ENCODE measurements at places on chromosomes 5 and 9.

- DNase-seq: peak; percentile 26
Measured at GRCh38 chr9:72193478-72193881, 44.2 kb downstream of the GDA start.

- DNase-seq: peak; percentile 80
Measured at GRCh38 chr9:34143116-34143515, 16.6 kb upstream of the DCAF12 start.

- DNase-seq: no peak
Measured at GRCh38 chr9:89710697-89711096, 105.9 kb downstream of the GADD45G start.

- no peak for DNase-seq
Measured at GRCh38 chr5:177128551-177128981, 5.0 kb upstream of the NSD1 start.

DNA sequence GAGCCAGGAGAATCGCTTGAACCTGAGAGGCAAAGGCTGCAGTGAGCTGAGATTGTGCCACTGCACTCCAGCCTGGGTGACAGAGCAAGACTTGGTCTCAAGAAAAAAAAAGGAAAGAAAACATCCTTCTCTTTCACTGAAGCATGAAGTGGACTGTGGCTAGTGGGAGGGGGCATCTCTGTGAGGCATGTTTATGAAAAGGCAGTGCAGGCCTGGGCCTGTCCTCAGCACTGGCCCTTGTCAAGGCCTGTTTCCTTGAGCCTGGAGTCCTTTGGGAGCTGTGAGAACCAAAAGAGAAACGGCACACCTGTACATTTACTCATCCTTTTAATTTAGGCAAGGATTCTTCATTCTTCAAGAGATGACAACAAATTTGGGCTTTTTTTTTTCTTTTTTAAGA lies 18.3 kb upstream of the FUBP3 start:
- DNase-seq: peak; percentile 37

- no peak for DNase-seq
Measured at GRCh38 chr9:27749838-27750237, 176.6 kb upstream of the C9orf72 start.

GRCh38 chr5:149203921-149204441 lies 62.7 kb downstream of the ABLIM3 start:
- DNase-seq: no peak

DNA sequence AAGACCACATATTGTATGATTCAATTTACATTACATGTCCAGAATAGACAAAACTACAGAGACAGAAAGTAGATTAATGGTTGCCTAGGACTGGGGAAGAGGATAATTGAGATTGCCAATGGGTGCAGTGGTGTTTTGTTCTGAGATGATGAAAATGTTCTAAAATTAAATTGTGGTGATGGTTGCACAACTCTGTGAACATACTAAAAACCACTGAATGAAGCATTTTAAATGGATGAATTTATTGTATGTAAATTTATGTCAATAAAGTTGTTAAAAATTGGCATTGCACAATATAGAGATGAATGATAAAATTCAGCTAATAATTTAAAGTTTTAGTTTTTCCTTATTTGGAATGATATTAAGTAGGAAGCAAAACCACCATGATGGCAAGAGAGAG lies 109.5 kb upstream of the NR4A3 start:
- DNase-seq: no peak

DNA sequence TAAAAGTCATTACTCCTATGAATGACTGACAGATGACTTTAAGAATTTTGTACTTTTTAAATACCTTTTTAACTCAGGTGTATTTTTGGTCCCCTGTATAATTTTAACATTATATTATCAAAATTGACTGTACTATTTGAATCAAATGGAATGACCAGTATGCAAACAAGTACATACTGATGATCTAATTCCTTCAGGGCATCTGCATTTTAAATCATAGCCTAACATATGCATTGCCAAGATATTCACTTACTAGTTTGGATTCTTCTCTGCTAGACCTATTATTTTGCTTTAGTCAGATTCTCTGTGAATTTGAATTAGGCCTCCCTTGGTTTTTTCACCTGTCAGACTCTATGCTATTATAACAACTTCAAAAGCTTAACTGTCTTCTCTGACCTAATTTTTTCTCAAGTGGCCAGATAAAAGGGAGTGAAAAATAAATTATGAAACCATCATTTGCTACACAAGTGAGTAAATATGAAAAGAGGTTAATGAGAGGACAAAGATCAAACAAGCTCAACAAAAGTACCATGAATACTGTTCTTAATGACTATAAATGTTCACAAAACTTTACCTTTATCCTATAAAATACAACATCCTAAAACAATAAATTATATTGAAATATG lies 1505.2 kb upstream of the CDH9 start:
- DNase-seq: no peak

DNA sequence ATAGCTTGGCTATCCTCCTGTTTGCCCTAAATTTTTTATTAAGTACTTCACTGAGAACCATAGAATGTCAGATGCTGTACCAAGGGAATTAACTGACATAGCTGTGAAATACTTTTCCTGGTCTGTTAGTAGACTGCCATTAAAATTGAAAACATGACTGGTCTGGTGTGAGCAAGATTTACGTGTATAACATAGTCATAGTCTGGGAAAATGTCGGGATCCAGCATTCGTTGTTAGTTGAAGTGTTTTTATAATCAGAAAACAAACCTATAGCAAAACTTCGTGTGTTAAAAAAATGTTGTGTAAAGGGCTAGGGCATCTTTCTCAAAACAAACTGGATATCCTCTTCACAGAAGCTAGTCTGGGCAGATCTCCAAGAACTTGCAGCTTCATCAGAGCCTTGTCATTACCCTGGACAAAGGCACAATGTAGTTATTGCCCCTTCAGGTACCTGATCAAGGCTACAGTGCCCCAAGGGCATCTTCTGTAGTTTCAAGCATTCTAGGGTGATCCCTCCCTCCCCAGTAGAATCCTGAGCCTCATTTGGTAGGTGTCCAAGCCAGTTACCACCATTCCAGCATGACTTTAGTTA lies 454.2 kb upstream of the SGCD start:
- DNase-seq: no peak

GRCh38 chr9:111163716-111164389 lies 125.6 kb upstream of the LPAR1 start:
- DNase-seq: no peak

DNA sequence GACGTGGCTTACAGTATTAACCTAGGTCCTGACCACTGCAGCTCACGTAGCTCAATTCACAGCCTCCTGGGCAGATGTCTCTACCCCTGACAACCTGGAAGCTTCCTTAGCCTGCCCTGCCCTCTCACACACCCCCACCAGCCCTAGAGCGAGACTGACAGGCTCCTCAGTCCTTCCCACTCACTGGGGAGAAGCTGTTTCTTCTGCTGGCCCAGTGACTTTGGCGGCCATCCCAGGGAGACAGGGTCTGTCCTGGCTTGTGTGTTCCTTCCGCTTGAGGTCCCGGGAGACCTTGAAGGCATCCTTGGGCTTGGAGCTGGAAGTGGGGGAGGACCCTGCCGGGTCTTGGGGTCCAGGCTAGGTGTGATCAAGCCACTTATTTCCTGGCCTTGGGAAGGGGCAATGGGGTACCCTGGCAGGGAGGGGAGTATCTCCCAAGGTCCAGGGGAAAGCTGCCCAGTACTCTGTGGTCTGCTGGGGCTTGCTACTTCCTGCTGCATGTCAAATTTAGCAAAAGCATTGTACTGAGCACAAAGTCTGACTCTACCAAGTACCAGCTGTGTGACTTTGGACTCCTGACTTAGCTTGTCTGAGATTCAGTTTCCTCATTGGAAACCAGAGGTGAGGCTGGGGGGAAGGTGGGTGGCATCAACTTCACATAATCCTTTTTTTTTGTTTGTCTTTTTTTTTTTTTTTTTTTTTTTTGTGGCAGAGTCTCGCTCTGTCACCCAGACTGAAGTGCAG lies 1.9 kb downstream of the MIGA2 start:
- DNase-seq: no peak

DNA sequence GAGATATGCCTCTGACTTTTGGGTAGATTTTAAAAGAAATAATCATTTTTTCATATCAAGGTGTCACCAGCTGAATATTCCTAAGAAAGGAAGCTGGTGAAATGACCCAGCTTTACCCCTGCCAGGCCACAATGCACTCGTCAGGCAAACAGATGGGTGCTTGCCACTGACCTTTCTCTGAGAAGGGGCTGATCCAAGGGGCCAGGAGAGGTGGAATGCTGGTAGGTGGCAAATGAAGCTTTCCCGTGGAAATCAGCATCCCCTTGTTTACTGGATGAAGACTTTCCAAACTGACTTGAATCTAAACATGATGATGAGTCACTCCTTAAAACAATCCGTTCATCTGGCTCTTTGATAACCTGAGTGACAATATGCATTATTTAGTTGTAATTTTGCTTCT lies 44.3 kb upstream of the PLPP6 start:
- DNase-seq: no peak

DNA sequence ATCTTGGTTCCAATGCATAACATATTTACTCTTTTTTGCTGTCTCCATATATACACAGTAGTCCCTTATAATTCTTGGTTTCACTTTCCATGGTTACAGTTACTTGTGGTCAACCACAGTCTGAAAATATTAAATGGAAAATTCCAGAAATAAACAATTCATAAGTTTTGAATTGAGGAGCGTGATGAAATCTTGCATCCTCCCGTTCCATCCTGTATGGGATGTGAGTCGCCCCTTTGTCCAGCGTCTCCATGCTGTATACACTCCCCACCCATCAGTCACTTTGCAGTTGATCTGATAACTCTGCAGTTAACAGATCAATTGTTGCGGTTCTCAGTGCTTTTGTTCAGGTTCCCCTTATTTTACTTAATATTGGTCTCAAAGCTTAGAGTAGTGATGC lies 11.5 kb upstream of the FAF2 start:
- DNase-seq: peak; percentile 64
